Central memory CD4-positive, alpha-beta T cell (primary cell): ENCODE measurements at places on chromosomes 3 and 15.
A peak's percentile ranks its signal among the peaks of the same experiment; 100 is the strongest.

DNA sequence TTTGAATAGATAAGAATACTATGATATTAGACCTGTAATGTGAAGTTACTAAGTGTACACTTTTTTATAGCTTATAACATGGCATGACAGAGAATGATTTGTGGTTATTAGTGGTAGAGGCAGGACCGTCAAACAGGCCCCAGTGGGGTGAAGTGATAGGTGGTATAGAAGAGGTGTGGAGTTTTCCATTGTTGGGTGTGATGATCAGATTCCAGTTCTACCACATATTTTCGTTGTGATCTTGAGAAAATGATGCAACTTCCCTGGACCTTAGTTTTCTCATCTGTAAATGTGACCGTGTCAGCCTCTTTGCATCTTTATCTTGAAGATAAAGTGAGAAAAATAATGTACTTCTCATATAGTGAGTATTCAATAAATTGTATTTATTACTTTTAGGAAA, 30.3 kb upstream of the UTS2B start:
- DNase-seq, result no peak

- DNase-seq, result no peak
Observed at GRCh38 chr15:80214910-80215309, 37.1 kb downstream of the CTXND1 start.

GRCh38 chr15:87949151-87949574, 307.4 kb downstream of the NTRK3 start:
- DNase-seq, result no peak

DNA sequence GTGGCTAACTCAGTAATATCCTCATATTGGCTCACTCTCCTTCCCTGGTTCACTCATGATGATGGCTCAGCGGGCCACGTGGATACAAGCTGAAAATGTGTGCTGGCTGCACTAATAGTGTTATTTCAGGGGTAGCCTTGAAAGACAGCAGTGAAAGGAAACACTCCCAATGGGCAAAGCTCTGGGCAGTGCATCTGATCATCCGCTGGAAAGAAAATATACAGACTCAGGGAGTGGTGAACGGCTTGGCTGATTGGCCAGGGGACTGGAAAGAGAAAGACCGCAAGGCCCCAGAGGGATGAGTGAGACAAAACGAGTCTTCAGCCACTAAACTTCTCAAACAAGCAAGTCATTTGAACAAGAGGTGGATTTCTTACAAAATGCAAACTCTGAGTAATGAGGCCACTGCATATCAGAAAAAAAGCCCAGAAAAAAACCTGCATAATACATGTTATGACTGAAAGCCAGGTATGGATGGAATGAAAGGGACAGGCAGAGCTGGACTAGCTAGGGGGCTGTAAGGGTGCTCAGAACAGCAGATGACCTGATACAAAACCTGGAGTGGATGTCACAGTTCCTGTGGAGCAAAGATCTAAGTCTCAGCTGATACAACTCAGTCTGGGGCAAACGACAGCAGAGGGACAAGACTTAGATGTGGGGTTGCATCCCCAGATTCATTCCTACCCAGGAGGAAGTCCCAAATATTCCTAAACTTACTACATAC, 33.3 kb downstream of the CMTM6 start:
- no peak for DNase-seq

DNA sequence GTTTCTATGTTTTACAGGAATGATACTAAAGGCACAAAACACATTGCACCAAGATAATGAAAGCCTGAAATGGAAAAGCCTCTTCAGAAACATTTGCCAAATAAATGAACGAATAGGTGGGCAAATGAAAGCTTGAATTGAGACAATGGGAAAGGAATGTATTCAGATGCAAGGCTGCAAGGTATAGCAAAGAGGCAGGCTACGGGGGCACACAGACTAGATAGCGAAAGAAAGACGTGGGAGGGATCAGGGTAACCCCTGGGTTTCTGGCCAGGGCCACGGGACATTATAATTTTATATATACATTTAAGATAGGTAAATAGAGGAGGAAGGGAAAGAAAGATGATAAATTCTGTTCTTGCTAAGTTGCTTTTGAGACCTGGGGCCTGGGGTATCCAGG, 95.9 kb upstream of the NLGN1 start:
- no peak for DNase-seq

GRCh38 chr3:160057331-160057730, 68.7 kb downstream of the IL12A start:
- no peak for DNase-seq

- peak; percentile 15 for DNase-seq
Observed at GRCh38 chr3:123028233-123028828, 768 bp upstream of the SEMA5B start.

- DNase-seq, result no peak
Observed at GRCh38 chr3:56870436-56870835, 68.7 kb upstream of the ARHGEF3 start.

- no peak for DNase-seq
Observed at GRCh38 chr15:52486003-52486996, 42.4 kb downstream of the MYO5A start.

DNA sequence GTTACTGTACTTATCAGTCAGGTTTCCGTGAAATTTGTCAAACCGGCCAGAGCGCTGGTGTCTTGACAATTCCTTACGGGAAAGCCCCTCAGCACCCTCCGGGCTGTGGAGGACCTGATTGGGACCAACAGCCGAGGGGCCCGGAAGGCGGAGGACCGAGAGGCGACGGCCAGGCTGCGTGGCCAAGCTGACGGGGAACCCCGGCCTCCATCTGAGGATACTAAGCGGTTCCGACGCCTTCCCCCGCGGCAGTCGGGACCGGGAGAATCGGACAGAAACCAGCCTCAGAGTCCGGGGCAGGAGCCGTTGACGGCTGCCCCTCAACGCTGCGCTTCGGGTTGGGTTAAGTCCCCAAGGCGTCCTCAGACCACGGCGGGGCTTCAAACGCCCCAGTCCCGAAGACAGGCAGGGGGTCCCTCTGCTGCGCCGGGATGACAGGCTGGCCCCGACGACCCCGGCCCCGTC, 499 bp downstream of the ALDH1A2 start:
- no peak for DNase-seq

- no peak for DNase-seq
Observed at GRCh38 chr3:25589783-25590258, 74.9 kb downstream of the TOP2B start.

GRCh38 chr3:64238971-64239667, 13.9 kb upstream of the PRICKLE2 start:
- no peak for DNase-seq

- DNase-seq, result no peak
Observed at GRCh38 chr3:181935915-181936314, 224.2 kb downstream of the SOX2 start.

- DNase-seq, result no peak
Observed at GRCh38 chr15:47603026-47603425, 114.3 kb upstream of the SEMA6D start.

DNA sequence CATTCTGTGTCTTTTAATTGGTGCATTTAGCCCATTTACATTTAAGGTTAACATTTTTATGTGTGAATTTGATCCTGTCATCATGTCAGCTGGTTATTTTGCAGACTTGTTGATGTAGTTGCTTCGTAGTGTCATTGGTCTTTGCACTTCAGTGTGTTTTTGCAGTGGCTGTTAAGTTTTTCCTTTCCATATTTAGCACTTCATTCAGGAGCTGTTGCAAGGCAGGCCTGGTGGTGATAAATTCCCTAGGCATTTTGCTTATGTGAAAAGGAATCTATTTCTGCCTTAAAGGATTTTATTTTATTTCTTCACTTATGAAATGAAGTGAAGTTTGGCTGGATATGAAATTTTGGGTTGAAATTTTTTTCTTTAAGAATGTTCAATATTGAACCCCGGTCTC, 70.2 kb upstream of the CD96 start:
- no peak for DNase-seq

DNA sequence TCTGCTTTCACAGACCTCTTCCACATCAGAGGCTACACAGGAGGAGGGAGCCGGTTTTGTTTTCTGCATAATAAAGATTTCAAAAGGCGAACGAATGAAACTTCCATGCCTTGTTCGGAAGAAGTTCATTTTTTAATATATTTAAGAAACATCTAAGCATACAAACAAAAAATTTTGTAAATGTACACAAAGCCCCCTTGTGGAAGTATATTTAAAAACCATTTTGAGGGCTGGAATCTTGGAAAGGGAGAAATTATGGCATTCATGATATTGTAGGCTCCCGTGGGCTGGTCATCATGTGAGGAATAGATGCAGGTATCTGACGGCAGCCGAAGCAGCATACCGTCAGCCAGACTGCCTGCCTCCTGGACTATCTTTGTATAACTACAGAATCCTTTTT, 90.4 kb downstream of the MECOM start:
- no peak for DNase-seq

DNA sequence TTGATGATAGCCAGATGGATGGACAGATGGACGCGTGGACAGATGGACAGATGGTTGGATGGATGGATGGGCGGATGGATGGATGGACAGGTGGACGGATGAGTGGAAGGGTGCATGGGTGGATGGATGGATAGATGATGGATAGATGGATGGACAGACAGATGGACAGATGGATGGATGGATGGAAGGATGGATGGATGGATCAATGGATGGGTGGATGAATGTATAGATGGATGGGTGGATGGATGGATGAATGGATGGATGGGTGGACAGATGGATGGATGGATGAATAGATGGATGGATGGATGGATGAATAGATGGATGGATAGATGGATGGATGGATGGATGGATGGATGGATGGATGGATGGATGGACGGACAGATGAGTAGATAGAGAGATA, 40.9 kb downstream of the GABRB3 start:
- DNase-seq, result no peak

DNA sequence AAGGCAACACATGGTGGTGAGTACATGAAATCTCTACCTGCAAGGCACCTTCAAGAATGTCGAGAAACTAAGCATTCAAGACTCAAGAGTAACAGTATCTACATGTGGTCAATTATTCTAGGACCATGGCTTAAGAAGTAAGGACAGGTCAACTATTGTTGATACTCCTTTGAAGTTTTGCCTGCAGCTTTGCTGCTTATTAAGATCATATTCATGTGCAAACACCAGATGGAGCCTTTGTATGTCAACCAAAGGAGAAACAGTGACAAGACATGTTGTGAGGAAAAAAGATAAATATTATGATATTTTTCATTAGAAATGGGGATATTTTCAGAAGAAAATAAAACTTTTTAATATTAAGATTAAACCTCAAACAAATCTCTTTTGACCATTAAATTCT, 52.3 kb upstream of the FGF7 start:
- DNase-seq, result no peak

GRCh38 chr3:14863333-14864100, 44.8 kb downstream of the FGD5 start:
- no peak for DNase-seq

DNA sequence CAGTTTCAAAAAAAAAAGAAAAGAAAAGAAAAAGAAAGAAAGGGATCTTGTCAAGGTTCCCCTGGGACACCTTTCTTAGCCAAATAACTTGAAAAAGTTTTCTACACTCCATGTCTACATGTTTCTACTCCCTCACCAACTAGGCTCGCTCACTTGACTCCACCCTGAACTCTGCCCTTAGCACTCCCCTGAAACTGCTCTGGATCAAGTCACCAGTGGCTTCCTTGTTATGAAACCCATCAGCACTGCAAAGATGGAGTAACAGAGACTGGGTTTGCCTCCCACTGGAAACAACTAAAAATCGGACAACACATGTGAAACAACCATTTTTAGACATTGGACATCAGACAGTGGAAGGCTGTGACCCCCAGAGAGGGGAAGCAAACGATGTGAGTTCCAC, 36.8 kb downstream of the TMEM40 start:
- no peak for DNase-seq

GRCh38 chr3:180749796-180750195, 70.5 kb upstream of the CCDC39 start:
- no peak for DNase-seq

- no peak for DNase-seq
Observed at GRCh38 chr3:141455603-141456300, 31.1 kb upstream of the RASA2 start.

DNA sequence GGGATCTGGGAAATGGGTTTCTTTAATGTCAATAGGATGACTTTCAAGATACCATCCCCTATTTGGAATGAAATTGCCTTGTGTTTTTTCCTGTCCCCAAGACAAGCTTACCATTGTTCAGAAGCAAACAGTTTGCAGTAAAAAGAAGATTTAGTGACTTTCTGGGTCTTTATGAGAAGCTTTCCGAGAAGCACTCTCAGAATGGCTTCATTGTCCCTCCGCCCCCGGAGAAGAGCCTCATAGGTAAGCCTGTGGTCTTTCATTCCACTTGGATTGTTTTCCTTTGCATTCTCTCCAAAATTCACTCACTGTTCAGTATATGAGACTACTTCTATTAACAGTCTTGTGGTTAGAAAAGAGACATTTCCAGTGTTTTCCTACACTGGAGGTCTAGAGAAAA, 25.6 kb upstream of the SNX22 start:
- DNase-seq, result no peak

- DNase-seq, result no peak
Observed at GRCh38 chr15:31499236-31499952, 172.8 kb downstream of the KLF13 start.

DNA sequence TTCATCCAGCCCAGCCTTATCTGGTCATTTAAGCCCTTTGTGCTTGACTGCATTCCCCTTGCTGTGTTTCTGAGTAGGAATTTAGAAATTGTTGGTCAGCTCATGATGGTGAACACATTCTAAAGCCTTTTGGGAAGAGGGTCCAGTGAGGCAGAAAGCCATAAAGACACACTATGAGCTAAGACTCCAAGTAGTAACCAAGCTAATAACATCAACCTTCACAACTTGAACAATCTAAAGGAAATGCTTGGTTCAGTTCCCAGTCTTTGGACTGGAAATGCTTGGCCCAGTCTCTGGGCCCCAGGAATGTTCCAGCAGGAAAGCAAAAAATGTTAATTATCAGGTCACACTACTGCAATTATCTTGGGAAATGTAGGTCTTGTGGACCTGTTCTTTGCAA, 7.7 kb downstream of the PLSCR1 start:
- no peak for DNase-seq

GRCh38 chr15:89469426-89470096, 26.8 kb downstream of the RHCG start:
- no peak for DNase-seq

GRCh38 chr3:5213574-5213966, 26.1 kb downstream of the EDEM1 start:
- no peak for DNase-seq

- DNase-seq, result no peak
Observed at GRCh38 chr3:69451594-69451993, 65.7 kb upstream of the FRMD4B start.

DNA sequence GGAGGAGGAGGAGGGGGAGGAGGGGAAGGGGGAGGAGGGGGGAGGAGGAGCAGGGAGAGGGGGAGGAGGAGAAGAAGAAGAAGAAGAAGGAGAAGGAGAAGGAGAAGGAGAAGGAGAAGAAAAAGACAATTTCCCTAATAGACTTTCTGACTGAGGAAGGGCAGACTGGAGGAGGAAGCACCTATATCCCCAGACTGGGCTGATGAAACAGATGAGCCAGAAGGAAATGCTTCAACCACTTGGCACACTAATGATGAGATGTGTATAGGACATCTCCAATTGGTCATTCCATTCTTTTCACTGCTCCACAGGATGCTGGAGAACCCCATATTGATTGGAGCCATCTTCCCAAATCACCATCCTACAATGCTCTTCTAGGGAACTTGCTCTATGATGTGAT, 69.9 kb downstream of the LYZL4 start:
- no peak for DNase-seq
